Naive thymus-derived CD8-positive, alpha-beta T cell (primary cell): ENCODE measurements at places on chromosomes 5 and 9. TPM values are rescaled to one million over a fixed set of nuclear protein-coding genes. Genes with fewer than 3 reads are reported as not detected.

Gene PHF24
- not detected for polyA plus RNA-seq

Gene VLDLR
- polyA plus RNA-seq = not detected

- peaks cover 6% of the 10 kb centered on the region for H3K36me3 ChIP-seq
- H3K4me3 ChIP-seq = no peak overlapping the region
Measured at GRCh38 chr5:9439531-9440292, 106.2 kb downstream of the SEMA5A start.

DNA sequence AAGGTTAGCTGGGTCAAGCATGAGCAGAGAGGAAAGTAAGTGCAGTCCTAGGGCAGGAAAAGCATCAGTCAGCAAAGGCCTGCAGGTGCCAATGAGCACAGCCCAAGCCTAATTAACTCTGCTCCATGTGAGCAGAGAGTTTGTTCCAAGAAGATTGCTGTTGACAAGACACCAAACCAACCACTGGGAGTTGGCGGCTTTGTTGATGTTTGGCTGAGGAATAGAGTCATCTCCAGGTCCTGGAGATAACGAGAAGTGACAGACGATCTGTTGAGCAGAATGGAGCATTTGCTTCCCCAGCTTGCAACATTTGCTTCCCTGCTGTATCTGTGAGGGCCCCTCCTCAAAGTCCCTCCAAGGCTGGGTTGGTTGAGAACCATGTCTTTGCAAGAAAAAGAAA, 68.2 kb downstream of the FAM114A2 start:
- H3K27me3 ChIP-seq = peaks cover 5% of the 10 kb centered on the region
- DNase-seq = no peak
- H3K36me3 ChIP-seq = no peaks in the 10 kb centered on the region
- no peak overlapping the region for H3K27ac ChIP-seq

DNA sequence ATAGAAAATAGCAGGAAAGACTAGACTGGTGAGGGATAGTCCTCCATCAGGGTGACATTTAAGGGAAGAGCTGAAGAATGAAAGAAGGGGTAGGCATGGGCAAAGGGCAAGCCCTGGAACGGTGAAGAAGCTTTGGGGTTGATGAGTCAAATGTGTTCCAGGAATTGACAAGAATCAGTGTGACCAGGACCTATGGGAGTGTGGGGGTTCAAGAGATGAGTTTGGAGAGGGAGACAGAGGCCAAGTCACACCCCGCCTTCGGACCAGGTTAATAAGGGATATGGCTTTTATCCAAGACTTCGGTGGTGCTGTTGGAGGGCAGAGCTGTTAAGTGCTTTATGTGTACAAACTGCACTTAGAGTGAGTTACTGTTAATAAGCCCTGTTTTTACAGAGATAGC, 920 bp downstream of the PMPCA start:
- H3K27ac ChIP-seq = peak overlapping the region; percentile 83
- no peaks in the 10 kb centered on the region for H3K36me3 ChIP-seq
- no peak for DNase-seq
- H3K4me3 ChIP-seq = peak overlapping the region; percentile 87
- H3K4me1 ChIP-seq = peaks cover 37% of the 10 kb centered on the region

Gene GRXCR2
- polyA plus RNA-seq = not detected

- no peaks in the 10 kb centered on the region for H3K27me3 ChIP-seq
- DNase-seq = no peak
- H3K4me1 ChIP-seq = no peaks in the 10 kb centered on the region
- no peak overlapping the region for H3K27ac ChIP-seq
- no peak overlapping the region for H3K4me3 ChIP-seq
Measured at GRCh38 chr5:42301349-42301748, 121.9 kb upstream of the GHR start.

DNA sequence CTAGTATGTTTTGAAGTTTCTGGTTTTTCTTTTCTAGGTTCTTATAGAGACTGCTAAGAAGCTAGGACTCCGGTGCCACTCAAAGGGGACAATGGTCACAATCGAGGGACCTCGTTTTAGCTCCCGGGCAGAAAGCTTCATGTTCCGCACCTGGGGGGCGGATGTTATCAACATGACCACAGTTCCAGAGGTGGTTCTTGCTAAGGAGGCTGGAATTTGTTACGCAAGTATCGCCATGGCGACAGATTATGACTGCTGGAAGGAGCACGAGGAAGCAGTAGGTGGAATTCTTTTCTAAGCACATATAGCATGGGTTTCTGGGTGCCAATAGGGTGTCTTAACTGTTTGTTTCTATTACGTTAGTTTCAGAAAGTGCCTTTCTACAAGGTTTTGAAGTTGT, 52.2 kb downstream of the MTAP start:
- H3K4me1 ChIP-seq = peaks cover 5% of the 10 kb centered on the region
- peaks cover 53% of the 10 kb centered on the region for H3K36me3 ChIP-seq
- no peak for DNase-seq
- no peaks in the 10 kb centered on the region for H3K27me3 ChIP-seq

GRCh38 chr9:15113288-15113687, 193.7 kb downstream of the TTC39B start:
- H3K36me3 ChIP-seq = no peaks in the 10 kb centered on the region
- no peaks in the 10 kb centered on the region for H3K27me3 ChIP-seq
- no peak overlapping the region for H3K27ac ChIP-seq

Gene SLC34A1
- polyA plus RNA-seq = not detected

DNA sequence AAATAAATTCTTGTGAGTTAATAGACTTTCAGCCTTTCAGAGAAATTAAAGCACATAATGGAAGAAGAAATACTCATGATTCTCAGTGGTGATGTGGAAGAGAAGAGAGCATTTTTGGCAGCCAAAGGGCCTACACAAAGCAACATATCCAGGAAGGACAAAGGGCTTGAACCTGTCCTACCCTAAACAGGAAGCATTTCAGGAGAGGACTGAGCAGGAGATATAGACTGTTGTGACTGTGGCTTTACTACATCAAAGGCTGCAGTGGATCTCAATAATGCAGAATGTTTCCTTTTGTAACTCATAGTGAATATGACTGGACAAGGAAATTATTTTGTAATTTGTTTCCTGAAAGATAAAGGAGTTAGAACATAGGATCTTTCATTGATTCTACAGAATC, 1.3 kb upstream of the PARP8 start:
- peak overlapping the region; percentile 100 for H3K27ac ChIP-seq
- peaks cover 42% of the 10 kb centered on the region for H3K4me1 ChIP-seq
- no peaks in the 10 kb centered on the region for H3K27me3 ChIP-seq
- H3K4me3 ChIP-seq = peak overlapping the region; percentile 98
- peaks cover 4% of the 10 kb centered on the region for H3K36me3 ChIP-seq

Gene C9orf152
- polyA plus RNA-seq = not detected

GRCh38 chr5:172169216-172169615, 18.8 kb downstream of the STK10 start:
- peak overlapping the region; percentile 48 for H3K4me3 ChIP-seq
- H3K36me3 ChIP-seq = peaks cover 4% of the 10 kb centered on the region
- peaks cover 93% of the 10 kb centered on the region for H3K4me1 ChIP-seq
- peak overlapping the region; percentile 100 for H3K27ac ChIP-seq
- no peak for DNase-seq
- no peaks in the 10 kb centered on the region for H3K27me3 ChIP-seq

DNA sequence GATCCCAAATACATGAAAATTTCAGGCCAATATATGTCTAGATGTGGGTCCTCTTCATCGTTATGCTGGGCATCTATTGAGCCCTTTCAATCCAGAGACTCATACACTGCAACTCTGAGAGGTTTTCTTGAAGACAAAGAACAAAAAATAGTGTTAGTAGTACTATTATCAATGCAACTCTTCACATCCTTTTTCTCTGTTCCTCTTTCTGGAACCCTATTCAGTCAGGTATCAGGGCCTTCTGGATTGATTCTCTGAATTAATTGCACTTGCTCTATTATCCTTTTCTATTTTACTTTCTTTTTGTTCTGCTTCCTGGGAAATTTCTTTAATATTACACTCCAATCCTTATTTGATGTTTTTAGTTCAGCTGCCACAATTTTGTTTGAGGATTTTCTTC, 18.5 kb upstream of the FAM120A start:
- peaks cover 3% of the 10 kb centered on the region for H3K27me3 ChIP-seq
- DNase-seq = no peak
- H3K4me1 ChIP-seq = peaks cover 8% of the 10 kb centered on the region
- no peak overlapping the region for H3K4me3 ChIP-seq
- H3K36me3 ChIP-seq = no peaks in the 10 kb centered on the region

- no peaks in the 10 kb centered on the region for H3K36me3 ChIP-seq
- no peak overlapping the region for H3K4me3 ChIP-seq
- peaks cover 22% of the 10 kb centered on the region for H3K4me1 ChIP-seq
- peaks cover 36% of the 10 kb centered on the region for H3K27me3 ChIP-seq
Measured at GRCh38 chr9:136714893-136715274, 2.5 kb downstream of the DIPK1B start.

Gene TARS1
- polyA plus RNA-seq = 55.6 TPM

- DNase-seq = no peak
- H3K4me3 ChIP-seq = no peak overlapping the region
- no peak overlapping the region for H3K27ac ChIP-seq
- H3K27me3 ChIP-seq = no peaks in the 10 kb centered on the region
Measured at GRCh38 chr9:123825342-123826060, 104.4 kb downstream of the DENND1A start.

Gene TOR1A
- polyA plus RNA-seq = 42.6 TPM

DNA sequence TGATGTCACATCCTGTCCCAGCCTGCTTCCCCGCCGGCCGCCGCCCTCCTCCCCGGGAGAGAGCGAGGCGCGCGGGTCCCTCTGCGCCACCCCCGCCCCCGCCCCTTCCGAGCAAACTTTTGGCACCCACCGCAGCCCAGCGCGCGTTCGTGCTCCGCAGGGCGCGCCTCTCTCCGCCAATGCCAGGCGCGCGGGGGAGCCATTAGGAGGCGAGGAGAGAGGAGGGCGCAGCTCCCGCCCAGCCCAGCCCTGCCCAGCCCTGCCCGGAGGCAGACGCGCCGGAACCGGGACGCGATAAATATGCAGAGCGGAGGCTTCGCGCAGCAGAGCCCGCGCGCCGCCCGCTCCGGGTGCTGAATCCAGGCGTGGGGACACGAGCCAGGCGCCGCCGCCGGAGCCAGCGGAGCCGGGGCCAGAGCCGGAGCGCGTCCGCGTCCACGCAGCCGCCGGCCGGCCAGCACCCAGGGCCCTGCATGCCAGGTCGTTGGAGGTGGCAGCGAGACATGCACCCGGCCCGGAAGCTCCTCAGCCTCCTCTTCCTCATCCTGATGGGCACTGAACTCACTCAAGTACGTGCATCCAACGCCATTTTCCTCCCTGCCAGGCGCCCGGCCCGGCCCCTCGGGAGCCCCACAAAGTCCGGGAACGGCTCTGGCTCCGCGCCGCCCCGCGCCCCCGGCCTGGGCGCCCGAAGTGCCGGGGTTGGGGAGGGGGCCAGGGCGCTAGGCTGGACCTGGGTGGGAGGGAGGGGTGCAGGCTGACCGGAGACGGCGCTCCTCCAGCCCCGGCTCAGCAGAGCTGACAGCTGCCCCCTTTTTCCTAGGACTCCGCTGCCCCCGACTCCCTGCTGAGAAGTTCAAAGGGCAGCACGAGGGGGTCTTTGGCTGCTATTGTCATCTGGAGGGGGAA, 12.0 kb upstream of the OLFM1 start:
- H3K4me1 ChIP-seq = peaks cover 3% of the 10 kb centered on the region
- DNase-seq = no peak
- H3K27ac ChIP-seq = no peak overlapping the region
- H3K36me3 ChIP-seq = no peaks in the 10 kb centered on the region
- no peak overlapping the region for H3K4me3 ChIP-seq

DNA sequence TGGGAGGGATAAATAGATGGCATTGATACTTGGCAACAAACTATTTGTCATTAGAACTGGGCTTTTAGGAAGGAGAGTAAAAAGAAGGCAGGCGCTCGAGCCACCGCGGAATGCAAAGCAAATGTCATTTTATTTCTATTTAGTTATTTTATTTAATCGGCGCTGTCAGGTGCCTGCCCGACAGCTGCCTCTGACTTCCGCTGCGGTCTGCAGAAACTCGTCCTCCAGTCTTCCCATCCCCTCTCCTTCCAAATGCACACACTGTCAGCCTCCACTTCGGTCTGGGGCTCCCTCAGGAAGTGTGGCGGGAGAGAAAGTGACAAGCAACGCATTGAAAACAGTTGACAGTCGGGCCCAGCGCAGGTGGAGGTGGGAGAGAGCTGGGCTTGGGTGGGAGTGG, 29.3 kb downstream of the ASS1 start:
- DNase-seq = no peak
- no peak overlapping the region for H3K4me3 ChIP-seq
- no peaks in the 10 kb centered on the region for H3K36me3 ChIP-seq
- no peaks in the 10 kb centered on the region for H3K4me1 ChIP-seq
- peaks cover 39% of the 10 kb centered on the region for H3K27me3 ChIP-seq
- no peak overlapping the region for H3K27ac ChIP-seq

Gene EFNA5
- not detected for polyA plus RNA-seq
